ENCODE measurements at places on chromosomes 4 and X.

- no peak for DNase-seq
Observed at GRCh38 chrX:48589482-48590162, 7.7 kb upstream of the WDR13 start.

DNA sequence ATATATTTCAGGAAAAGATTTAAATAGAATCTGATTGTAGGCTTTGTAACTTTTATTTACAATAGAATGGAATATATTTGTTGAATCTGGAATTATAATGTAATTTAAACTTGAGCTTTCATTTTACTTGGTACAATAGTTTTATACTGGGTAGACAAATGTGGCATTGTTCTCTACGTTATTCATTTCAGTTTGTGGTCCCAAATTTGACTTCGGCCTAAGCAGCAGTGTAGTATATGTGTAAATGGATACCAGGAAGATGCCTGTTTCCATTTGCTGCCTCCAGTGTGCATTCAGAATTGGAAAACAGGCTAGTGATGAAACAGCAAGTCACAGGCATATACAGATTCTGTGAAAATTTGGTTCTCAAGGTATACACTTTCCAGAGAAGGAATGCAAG, 77.8 kb downstream of the CLDN22 start:
- no peak for DNase-seq

GRCh38 chrX:137234651-137235402, 201.0 kb upstream of the GPR101 start:
- no peak for DNase-seq

DNA sequence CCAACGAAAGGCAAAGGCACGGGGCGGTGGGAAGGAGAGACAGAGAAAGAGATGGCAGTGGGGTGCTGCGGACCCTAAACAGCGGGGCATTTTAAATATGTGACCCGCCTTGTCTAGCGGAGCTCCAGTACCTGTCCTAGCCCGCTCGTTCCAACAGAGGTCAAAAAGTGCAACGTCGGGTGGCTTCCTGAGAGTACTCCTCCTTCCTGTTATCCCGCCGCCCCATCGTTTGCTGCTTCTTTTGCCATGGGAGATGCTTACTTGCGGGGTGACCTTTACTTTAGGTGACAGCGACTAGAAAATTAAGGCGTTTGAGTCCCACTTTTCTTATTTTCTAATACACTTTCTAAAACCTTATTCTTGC, 735 bp downstream of the NRK start:
- DNase-seq = no peak

GRCh38 chrX:155888139-155888538, 7.0 kb downstream of the VAMP7 start:
- DNase-seq = no peak

GRCh38 chr4:53702334-53703266, 111.3 kb upstream of the LNX1 start:
- no peak for DNase-seq

- no peak for DNase-seq
Observed at GRCh38 chrX:130082244-130083106, 27.8 kb downstream of the ELF4 start.

GRCh38 chrX:153725832-153726285, 1.2 kb downstream of the ABCD1 start:
- no peak for DNase-seq

- no peak for DNase-seq
Observed at GRCh38 chr4:151850791-151851213, 90.0 kb upstream of the GATB start.

DNA sequence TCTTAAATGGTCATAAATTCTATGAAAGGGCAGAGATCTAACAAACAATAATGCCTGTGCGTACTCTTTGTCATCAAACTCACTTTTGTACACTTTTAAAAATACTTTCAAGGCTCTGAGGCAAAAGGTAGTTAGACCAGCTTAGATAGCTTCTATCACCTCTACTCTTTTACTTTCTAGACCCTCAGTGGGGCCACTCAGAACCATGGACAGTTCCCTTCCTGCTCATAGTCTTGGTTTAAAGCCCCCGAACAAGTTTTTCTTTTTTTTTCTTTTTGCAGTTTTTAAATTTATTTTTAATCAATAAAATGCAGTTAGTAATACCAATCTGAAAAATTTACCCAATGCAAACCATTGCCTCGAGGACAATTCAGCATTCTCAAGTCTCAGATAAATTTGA, 460.5 kb upstream of the CNKSR2 start:
- DNase-seq = no peak

GRCh38 chrX:50448565-50448964, 22.1 kb downstream of the DGKK start:
- DNase-seq = no peak

GRCh38 chrX:134624046-134624430, 34.2 kb downstream of the PLAC1 start:
- DNase-seq = no peak

- DNase-seq = no peak
Observed at GRCh38 chr4:113293043-113293560, 243.6 kb downstream of the ANK2 start.

- no peak for DNase-seq
Observed at GRCh38 chr4:113555868-113556267, 205.7 kb downstream of the CAMK2D start.

DNA sequence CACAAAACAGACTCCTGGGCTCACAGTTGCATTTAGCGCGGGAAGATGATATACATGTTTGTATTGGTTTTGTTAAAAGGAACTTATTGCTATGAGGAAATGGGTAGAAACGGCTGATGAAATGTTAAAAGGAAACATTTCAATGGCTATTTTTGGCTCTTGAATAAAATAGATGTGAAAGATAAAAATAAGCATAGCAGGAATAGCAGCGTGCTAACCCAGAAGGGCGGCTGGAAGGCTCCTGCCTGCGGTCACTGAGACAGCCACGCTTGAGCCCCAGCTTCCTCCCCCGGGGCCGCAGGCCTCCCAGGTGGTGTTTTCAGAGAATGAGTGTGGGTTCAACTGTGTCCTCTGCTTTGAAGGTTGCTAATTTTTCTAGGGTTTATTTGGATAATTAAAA, 35.0 kb upstream of the CLCN4 start:
- DNase-seq = no peak

DNA sequence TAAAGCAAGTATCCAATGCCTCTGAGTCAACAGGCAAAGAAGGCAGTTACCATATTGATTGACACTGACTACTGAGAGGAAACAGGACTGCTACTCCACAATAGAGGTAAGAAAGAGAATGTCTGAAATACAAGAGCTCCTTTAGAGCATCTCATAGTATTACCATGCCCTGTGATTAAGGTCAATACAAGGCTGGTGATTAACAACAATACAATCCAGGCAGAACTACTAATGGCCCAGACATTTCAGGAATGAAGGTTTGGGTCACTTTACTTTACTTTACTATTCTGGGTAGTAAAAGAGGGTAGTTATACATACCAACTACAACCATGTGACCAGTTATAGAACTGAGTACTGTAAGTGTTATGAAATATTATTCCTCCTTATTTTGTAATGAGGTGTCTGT, 44.5 kb downstream of the BRWD3 start:
- DNase-seq = no peak

GRCh38 chr4:169604131-169604900, 8.1 kb downstream of the NEK1 start:
- DNase-seq = no peak

DNA sequence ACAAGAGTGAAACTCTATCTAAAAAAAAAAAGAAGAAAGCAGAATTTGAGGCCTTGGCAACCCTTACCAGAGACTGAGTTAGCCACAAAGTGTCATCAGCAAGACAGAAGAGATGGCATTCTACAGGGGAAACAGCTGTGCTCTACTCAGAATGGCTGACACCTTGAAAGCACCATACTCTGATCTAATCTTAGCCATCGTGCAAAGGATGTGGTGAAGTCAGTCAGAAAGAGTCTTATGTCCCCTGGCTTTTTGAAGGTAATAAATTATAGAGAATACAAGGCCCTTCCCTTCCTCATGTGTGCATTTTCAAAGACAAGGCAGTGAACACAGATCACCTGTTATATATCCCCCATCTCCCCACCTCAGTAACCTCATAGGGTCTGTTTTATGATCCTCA, 13.2 kb downstream of the CLNK start:
- no peak for DNase-seq
